ENCODE measurements at places on chromosomes 1 and 21.

- H3K27ac ChIP-seq = no peak overlapping the region
- no peak for DNase-seq
- H3K4me1 ChIP-seq = no peaks in the 10 kb centered on the region
- H3K4me3 ChIP-seq = no peak overlapping the region
- H3K36me3 ChIP-seq = no peaks in the 10 kb centered on the region
Measured at GRCh38 chr1:17853241-17853935, 98.3 kb downstream of the ACTL8 start.

DNA sequence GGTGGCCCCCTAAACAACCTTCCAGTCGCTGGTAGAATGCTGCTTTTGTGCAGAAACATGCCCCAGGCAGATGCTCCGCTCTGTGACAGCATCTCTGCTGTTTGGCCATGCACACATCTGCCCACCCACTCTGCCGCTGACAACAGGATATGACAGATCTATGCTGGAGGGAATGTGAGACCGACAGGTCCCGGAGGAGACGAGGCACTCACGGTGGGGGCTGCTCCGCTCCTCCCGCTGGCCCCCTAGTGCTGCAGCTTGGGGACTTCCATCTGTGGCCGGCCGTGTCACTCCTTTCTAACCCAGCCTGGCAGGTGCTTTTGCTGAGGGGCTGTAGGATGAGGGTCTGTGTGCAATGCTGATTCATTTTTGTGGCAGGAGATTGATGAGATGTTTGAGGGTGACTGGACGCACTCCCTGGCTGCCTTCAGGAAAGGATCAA, 49.1 kb upstream of the DMRTB1 start:
- peaks cover 40% of the 10 kb centered on the region for H3K27me3 ChIP-seq
- H3K4me3 ChIP-seq = no peak overlapping the region
- H3K27ac ChIP-seq = no peak overlapping the region
- DNase-seq = no peak
- no peaks in the 10 kb centered on the region for H3K36me3 ChIP-seq

DNA sequence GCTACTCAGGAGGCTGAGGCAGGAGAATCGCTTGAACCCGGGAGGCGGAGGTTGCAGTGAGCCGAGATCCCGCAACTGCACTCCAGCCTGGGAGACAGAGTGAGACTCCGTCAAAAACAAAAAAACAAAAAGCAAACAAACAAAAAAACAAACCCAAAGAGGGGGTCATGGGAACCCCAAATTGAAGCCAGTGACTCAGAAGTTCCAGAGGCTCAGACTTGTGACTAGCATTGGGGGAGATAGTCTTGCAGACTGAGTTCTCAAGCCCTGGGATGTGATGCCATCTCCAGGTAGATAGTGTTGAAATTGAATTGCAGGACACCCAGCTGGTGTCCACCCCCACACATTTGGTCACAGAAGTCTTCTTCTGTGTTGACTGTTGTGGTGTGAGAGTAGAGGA, 24.9 kb upstream of the ENO1 start:
- peaks cover 5% of the 10 kb centered on the region for H3K27me3 ChIP-seq
- no peak overlapping the region for H3K27ac ChIP-seq
- no peak for DNase-seq
- peaks cover 17% of the 10 kb centered on the region for H3K4me1 ChIP-seq
- peaks cover 3% of the 10 kb centered on the region for H3K36me3 ChIP-seq

- H3K4me1 ChIP-seq = peaks cover 19% of the 10 kb centered on the region
- H3K36me3 ChIP-seq = no peaks in the 10 kb centered on the region
- no peak overlapping the region for H3K27ac ChIP-seq
- H3K27me3 ChIP-seq = no peaks in the 10 kb centered on the region
- DNase-seq = no peak
Measured at GRCh38 chr1:67484492-67484891, 54.3 kb upstream of the SERBP1 start.

- H3K27me3 ChIP-seq = no peaks in the 10 kb centered on the region
- no peak overlapping the region for H3K27ac ChIP-seq
- DNase-seq = no peak
- no peaks in the 10 kb centered on the region for H3K4me1 ChIP-seq
- no peaks in the 10 kb centered on the region for H3K36me3 ChIP-seq
Measured at GRCh38 chr1:116123837-116124533, 12.8 kb downstream of the MAB21L3 start.

DNA sequence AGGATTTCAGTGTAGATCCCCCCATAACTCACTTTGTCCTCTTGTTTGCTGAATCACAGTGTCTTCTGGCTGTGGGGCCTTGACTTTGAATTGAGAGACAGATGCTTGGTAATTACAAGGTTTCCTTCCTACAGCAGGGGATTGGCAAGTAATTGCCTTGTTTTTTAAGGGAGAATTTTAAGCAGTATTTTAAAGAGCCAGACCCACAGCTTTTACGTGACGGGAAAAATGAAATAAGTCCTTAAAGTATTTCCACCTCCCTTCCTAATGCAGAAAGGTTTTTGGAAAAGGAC, 41.0 kb downstream of the PGBD5 start:
- peaks cover 4% of the 10 kb centered on the region for H3K36me3 ChIP-seq
- H3K27me3 ChIP-seq = no peaks in the 10 kb centered on the region
- no peak overlapping the region for H3K4me3 ChIP-seq
- no peak overlapping the region for H3K27ac ChIP-seq
- H3K4me1 ChIP-seq = peaks cover 29% of the 10 kb centered on the region
- DNase-seq = no peak

DNA sequence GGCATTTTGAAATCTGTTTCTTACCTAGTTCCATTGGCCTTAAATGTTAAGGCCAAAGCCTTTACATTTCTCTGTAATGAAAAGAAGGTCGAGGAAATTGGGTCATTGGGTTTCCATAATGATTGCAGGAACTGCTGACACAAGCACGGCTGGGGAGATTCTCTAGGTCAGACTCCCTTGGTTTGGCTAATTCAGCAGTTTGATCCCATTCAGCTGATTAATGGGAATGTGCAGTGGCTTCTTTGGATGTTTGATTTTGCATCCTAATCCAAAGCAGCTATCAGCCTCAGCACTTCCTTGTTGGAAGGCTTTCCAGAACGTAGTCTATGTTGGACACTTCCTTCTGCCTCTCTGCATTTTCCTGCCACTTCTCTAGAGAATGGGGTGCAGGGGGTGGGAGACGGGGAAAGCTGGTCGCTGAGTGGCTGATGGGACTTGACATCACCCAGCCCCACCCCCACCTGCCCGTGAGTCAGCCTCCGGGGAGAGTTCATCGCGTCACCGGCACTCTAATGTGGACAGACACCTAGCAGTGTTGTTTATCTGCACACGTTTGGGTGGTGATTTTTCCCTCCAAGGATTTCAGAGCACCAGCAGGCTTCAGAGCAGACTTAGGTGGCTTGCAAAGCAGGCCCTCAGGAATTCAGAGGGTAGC, 5.4 kb downstream of the PSEN2 start:
- peaks cover 40% of the 10 kb centered on the region for H3K4me1 ChIP-seq
- DNase-seq = peak; percentile 27

DNA sequence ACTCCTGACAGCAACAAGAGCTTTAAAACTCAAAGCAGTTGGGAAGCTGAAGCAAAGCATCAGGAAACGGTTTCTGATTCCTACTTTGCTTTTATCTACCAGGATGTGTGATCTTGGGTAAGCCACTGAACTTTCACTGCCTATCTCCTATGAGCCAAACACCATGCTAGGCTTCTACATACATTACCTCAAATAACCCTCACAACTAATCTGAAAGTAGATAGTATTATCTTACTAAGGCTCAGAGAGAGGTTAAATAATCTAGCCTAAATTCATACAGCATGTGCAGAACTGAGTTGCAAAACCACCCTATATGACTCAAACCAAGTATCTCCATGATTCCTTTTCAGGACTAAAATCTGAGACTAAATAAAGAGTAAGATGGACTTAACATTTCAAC, 83.8 kb downstream of the EVI5 start:
- no peaks in the 10 kb centered on the region for H3K27me3 ChIP-seq
- peaks cover 2% of the 10 kb centered on the region for H3K36me3 ChIP-seq
- DNase-seq = no peak
- no peak overlapping the region for H3K27ac ChIP-seq

GRCh38 chr1:29732453-29732852, 496.1 kb downstream of the PTPRU start:
- no peaks in the 10 kb centered on the region for H3K27me3 ChIP-seq
- no peak overlapping the region for H3K27ac ChIP-seq
- DNase-seq = no peak
- H3K4me3 ChIP-seq = no peak overlapping the region

DNA sequence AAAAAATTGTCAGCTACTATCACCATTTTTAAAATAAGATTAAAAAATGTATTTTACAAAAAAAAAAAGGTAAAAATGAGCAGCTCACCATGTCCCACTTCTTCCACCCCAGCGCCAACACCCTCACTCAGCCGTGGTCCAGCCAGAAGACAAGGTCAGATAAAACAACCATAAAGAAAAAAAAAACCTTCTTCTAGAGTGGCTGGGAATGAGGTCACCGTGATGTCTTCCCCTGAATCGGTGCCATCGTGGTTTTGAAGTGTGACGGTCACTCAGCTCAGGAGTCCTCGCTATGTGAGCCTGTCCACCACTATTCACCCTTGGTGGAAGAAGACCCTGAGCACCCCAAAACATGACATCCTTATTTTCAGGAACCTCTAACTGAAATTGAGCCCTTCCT, 38.1 kb downstream of the B3GALT5 start:
- no peak overlapping the region for H3K4me3 ChIP-seq
- H3K36me3 ChIP-seq = peaks cover 95% of the 10 kb centered on the region
- no peaks in the 10 kb centered on the region for H3K27me3 ChIP-seq
- H3K4me1 ChIP-seq = peaks cover 12% of the 10 kb centered on the region
- DNase-seq = no peak

DNA sequence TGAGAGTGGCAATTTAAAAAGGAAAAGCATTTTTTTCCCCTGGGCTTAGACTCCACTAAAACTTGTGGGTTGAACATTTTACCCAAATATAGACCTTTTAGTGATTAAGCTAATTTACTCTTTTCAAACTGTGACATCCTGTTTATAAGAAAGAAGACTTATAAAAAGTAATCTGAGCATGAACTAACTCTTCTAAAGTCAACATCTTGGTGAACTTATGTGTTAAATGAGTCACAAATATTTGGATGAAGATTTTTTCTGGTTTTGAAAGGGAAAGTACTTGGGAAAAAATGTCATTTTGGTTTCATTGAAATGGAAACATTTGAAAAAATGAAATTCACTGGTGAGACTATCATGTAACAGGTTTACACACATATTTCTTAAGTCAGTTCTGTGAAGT, 109.8 kb downstream of the KCNK2 start:
- DNase-seq = no peak
- no peaks in the 10 kb centered on the region for H3K36me3 ChIP-seq
- no peak overlapping the region for H3K4me3 ChIP-seq
- H3K4me1 ChIP-seq = 0 out of 2 replicates have a peak, but pooled peaks cover 2% of the 10 kb centered on the region
- no peaks in the 10 kb centered on the region for H3K27me3 ChIP-seq
- H3K27ac ChIP-seq = no peak overlapping the region

- DNase-seq = peak; percentile 62
- no peak overlapping the region for H3K27ac ChIP-seq
- no peaks in the 10 kb centered on the region for H3K36me3 ChIP-seq
- peaks cover 3% of the 10 kb centered on the region for H3K27me3 ChIP-seq
- 0 out of 2 replicates have a peak, but pooled peaks cover 3% of the 10 kb centered on the region for H3K4me1 ChIP-seq
Measured at GRCh38 chr1:24961961-24962861, 32.1 kb upstream of the RUNX3 start.

DNA sequence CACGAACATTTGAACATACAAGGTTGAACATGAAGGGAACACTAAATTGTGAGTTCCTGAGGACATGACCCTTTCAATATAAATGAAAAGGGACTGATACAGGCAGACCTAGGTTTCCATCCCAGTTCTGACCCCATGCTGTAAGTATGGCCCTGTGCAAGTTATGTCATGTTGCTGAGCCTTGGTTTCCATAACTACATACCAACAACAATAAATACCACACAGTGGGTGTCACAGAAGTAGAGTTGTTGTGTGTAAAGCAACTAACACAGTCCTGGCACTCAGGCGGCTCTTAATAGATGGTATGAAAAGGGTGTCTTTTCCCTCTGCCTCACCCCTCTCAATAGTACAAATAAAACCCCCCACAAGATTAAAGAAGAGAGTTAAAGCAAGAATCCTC, 140.8 kb downstream of the LMX1A start:
- H3K27me3 ChIP-seq = no peaks in the 10 kb centered on the region
- H3K4me1 ChIP-seq = peaks cover 52% of the 10 kb centered on the region
- H3K36me3 ChIP-seq = no peaks in the 10 kb centered on the region
- no peak for DNase-seq
- H3K4me3 ChIP-seq = no peak overlapping the region

DNA sequence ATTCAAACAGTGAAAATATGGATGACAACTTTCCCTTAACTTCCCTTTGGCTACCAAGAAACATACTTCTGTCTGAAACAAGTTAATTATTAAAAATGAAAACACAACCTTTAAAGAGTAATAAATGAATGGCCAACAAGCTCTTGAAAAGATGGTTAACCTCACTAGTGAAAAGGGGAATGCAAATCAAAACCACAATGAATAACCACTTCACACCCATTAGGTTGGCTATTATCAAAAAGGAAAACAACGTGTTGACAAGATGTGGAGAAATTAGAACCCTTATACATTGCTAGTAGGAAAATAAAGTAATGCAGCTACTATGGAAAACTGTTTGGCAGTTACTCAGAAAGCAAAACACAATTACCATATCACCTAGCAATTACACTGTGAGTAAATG, 14.1 kb downstream of the COP1 start:
- no peak for DNase-seq
- H3K36me3 ChIP-seq = no peaks in the 10 kb centered on the region
- no peak overlapping the region for H3K27ac ChIP-seq
- H3K27me3 ChIP-seq = no peaks in the 10 kb centered on the region
- peaks cover 35% of the 10 kb centered on the region for H3K4me1 ChIP-seq

GRCh38 chr21:35606146-35606545, 454.2 kb downstream of the SETD4 start:
- no peak overlapping the region for H3K4me3 ChIP-seq
- no peaks in the 10 kb centered on the region for H3K27me3 ChIP-seq
- DNase-seq = no peak
- H3K36me3 ChIP-seq = peaks cover 6% of the 10 kb centered on the region

DNA sequence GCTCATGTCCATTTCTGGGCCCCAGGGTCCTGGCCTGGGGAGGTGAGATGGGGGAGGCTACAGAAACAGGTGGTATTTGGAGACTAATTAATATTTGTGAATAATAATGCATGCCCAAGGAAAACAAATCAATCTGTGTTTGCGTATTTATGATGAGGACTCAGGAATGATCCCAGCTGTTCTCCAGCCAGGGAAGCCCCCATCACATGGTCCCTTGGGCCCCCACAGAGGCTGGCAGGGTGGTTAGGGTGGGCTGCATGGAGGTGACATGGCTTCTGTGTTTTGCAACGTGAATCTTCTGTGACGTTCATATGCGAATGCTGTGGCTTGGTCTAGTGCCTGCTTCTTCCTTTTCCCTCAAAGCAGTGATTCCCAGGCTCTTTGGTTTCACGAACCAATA, 10.5 kb downstream of the PTPRF start:
- H3K27me3 ChIP-seq = no peaks in the 10 kb centered on the region
- DNase-seq = no peak
- no peak overlapping the region for H3K4me3 ChIP-seq
- H3K27ac ChIP-seq = no peak overlapping the region

DNA sequence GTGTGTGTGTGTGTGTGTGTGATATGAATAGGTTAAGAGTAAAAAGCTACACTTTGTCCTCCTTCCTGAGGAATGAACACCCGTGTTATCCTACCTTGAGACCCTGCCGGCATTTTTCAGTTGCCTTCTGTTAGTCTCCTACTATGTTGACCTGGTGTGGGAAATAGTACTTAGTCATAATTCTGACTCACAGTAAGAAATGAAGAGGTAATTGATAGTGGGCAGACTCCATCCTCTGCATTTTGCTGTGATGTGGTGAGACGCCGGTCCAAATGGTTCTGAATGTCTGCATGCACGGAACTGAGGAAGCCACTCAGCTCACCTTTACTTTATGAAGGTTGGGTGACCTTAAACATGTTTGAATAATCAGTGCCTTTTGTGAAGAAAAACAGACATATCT, 12.6 kb downstream of the CD101 start:
- H3K4me3 ChIP-seq = no peak overlapping the region
- no peak for DNase-seq
- H3K4me1 ChIP-seq = peaks cover 23% of the 10 kb centered on the region

Data from WTC11 (cell line).